Stimulated activated naive CD4-positive, alpha-beta T cell treated with Interleukin-2 at 50 U/mL for 16 hours (primary cell): ENCODE measurements at places on chromosomes 5 and 9.

DNA sequence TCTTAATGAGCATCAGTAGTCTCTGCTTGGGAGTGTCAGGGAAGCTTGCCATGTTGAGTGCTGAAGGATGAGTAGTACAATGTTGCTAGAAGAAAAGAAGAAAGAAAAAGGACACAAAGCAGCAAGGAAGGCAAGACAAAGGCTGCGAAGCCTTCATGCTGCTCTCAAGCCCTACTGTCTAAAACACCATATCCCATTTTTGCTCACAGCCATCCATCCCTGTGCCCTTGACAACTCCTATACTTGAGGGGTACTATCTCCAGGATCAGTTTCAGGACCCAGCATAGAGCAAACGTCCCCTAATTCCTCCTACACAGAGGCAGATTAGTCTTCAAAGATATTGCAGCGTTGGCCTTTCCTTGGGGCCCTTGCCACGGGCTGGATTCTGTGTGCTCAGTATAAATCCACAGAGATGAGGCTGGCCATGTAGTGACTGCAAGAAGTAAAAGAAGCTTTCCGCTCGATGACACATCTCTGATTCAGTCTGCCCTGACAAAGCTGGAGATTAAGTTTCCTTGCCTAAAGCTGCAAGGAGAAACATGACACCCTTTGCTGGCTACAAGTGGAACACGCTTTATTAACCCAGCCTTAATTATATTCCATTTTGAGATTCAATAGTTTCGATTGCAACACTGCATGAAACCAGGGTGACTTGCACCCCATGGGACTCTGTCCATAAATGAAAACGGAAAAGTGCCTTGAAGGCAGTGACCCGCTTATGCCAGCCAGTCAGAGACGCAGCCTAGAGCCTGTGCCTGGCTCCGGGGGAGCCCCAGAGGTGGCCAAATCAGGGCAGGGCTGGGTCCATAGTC, 304.6 kb downstream of the ACTL7B start:
- no peak for DNase-seq

- peak; percentile 5 for DNase-seq
Measured at GRCh38 chr5:127875235-127876021, 172.2 kb downstream of the CCDC192 start.

DNA sequence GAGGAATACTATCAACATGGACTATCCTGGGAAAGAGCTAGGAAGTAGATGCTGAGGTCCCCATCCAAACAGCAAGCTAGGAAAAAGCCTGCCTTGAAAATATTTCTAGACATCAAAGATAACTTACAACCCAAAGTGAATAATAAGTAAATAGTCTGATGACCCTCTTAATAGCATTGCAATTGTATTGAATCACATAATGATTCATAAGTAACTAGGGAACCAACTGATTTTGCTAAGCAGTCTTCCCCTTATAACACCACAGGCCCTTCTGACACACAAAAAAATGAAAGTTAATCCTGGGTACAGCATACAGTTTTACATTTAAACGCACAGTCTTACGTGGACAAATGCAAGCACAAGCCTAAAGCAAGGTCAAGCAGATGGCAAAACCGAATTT, 199.3 kb downstream of the RFK start:
- DNase-seq, result no peak

GRCh38 chr5:61626639-61627282, 294.7 kb downstream of the ZSWIM6 start:
- no peak for DNase-seq

DNA sequence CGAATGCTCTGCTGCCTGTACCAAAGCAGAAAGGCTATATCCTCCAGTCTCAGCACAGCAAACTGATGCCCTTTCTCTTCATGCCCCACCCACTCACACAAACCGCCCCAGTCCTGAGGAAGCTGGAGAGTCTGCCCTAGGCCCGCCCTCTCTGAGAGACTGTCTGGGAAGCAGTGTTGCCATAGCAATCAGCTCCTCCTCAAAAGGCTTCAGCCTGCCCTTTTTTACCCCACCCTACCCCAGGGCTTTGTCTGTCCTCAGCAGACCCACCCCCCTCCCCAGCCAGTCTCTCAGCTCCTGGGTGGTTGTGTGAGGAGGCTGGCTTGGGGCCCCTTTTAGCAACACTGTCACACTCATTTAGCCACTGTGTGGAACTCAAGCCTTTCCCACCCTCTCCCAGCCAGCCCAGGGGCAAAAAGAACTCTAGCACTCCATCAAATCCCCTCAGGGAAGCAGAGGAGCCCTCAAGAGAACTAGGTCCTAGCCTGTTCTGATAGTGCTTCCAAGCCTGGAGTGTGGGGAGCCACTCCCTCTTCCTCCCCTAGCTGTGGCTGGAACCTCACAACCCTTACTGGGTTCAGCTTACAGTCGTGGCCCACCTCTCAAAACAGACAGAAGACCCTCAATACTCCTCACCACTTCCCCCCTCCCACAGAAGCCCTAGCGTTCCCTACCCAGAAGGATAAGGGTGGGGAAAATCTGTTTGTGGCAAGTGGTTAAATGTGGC, 1.4 kb downstream of the ATOSB start:
- DNase-seq, result peak; percentile 63
